ENCODE measurements at places on chromosomes 13 and 19.

GRCh38 chr19:55676383-55676782 lies 1.4 kb downstream of the EPN1 start:
- DNase-seq, result no peak

GRCh38 chr13:19860884-19861655 lies 2.4 kb downstream of the ZMYM5 start:
- no peak for DNase-seq

DNA sequence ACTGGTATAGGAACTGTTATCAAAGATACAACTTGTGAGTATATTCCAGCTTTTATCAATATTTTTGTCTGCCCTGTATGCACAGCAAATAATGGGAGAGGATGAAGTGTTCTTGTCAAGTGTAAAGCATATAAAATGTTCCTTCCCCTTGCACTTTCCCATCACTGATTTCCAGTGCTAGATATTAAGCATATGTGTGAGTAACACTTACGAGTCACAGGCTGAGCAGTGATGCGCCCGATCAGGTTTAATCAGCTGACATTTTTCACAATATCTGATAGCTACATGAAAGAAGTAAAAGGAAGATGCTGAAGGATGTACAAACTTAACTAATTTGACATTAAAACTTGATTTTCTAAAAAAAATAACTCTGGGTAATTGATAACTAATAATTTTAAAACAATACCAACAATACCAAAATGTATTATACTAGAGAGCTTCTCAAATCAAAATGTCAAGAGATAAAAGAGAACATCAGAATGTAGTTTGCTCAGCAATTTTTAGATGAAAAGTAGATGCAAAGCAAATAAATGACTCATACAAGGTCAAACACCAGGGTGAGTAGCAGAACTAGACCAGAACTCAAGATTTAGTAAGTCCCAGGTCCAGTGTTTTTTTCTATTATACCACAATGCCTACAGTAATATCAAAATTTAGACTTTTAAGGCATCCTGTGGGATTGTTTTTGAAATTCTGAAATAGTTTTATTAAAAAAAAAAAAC lies 56.4 kb downstream of the ZDHHC20 start:
- DNase-seq, result no peak

DNA sequence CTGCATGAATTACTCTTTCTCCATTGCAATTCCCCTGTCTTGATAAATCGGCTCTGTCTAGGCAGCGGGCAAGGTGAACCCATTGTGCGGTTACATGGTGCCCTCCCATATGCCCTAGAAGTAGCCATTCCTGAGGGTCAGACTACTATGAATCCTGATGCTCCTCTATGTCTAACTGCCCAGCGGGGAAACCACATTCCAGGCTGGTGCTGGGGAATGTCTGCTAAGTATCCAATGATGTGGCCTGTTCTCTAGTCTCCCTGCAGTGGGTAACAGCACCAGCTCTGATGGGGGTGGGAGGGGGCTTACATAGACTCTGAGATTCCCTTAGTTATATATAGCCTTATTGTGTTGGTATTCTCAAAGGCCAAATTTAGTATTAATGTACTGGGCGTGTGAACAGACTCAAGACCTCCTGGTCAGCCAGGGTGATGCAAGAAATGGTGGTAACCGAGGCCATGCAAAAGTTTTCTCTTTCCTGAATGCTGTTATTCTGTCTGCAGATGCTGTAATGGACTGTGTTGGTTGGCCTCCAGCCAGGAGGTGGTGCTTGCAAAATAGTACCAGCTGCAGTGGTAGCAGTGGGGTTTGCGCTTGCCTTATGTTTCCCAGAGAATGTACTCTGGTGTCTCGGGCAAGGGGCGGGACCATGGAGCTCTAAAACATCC lies 564.8 kb upstream of the SLITRK1 start:
- DNase-seq, result no peak

DNA sequence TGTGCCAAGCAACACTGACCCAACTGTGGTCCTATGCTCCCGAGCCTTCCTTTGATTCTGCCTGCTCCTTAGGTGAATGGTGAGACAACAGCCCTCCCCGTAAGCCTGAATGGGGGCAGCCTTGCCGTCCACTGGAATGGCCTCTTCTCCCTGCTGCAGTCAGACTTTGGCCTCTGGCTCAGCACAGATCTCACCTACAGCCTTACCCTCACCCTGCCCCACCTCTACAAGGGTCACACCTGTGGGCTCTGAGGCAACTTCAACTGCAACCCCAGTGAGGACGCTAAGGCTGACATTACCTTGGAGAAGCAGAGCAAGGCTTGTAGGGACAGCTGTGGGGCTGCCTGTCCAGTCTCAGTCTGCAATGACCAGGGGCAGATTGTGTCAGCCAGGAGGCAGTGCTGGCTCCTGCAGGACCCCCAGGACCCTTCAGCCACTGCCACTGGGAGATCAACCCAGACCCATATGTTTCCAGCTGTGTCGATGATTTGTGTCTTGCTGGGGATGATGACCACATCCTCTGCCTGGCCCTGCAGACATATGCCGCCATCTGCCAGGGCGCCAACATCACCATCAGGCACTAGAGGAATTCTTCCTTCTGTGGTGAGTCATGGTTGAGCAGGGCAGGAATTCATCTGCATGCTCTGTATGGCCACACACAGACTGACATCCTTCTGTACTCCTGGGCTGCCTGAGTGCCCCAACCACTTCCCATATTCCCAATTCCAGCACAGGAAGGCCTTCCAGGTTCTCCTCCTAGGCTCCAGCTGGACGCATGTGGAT lies 27.3 kb upstream of the FXYD3 start:
- no peak for DNase-seq

DNA sequence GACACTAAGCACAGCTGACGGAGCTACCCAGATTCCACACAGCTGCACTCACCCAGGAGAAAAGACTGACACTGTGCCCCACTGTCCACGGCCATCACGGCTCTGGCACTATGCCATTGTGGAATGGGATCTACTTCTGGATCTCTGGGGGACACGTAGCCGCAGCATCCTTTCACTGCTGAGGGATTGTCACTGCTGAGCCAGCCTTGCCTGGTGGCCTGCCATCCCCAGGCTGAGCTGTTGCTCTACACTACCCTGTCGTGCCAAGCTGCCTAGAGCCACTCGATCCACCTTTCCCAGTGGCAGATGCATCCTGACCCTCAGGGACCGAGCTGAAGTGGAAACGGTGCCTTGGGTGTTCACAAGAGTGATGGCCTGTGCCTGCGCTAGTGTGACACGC lies 5.0 kb upstream of the LILRB5 start:
- no peak for DNase-seq

GRCh38 chr19:52237771-52238400 lies 31.5 kb upstream of the ZNF766 start:
- no peak for DNase-seq

DNA sequence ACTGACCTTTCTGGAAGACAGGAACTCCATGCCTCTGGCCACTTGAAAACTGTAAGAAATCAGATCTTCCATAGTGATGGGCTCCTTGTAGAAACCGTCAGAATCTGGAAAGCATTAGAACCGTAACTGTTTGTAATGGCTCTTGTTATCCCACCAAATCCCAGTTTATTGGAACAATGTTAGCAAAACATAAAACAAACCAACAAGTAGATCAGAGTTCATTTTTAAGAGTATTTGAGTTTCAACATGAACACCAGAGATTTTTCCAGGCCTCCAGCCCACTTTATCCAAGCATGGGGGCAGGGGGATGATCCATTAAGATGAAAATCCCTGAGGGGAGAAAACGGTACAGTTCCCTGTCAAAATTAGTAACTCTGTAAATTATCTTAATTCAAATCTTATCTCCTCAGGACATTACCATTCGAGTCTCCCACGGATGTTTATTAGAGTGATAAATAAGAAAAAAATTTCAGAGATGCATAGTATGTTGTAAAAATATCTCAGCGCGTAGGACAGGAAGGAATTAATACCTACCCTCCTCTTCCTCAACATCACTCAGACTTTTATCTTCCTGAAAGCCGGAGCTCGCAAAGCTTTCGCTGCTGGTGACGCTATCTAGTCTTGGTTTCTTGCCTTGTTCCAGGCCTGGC lies 172.5 kb downstream of the FLT1 start:
- no peak for DNase-seq

- no peak for DNase-seq
Observed at GRCh38 chr19:55635334-55635717, 5.5 kb upstream of the ZNF580 start.

DNA sequence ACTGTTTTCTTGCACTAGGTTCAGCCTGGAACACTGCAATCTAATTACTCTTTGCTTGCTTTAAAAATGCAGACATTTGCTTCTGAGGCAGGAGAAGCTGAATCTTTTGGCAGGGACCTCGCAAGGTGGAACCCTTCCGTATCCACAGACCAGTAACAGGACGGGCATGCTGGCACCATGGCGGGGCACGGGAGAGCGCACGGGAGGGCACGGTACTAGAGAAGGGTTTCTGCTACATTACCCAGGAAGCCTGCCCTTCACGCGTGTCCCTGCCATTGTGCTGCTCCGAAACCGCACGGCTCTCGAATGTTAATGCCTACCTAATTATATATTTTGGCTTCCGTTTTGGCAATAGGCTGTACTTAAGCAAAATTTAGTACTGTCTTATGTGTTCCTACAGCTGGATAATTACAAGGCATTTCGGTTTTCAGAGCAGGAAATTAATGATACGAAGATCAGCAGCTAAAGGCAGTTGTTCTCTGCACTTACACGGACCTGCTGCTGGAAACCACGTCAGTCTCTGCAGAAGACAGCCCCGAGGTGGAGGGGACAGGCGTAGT lies 430.4 kb downstream of the IRS2 start:
- no peak for DNase-seq

- no peak for DNase-seq
Observed at GRCh38 chr13:110435331-110435730, 126.2 kb downstream of the RAB20 start.

GRCh38 chr19:50779504-50780457 lies 9.5 kb downstream of the GPR32 start:
- DNase-seq, result no peak

DNA sequence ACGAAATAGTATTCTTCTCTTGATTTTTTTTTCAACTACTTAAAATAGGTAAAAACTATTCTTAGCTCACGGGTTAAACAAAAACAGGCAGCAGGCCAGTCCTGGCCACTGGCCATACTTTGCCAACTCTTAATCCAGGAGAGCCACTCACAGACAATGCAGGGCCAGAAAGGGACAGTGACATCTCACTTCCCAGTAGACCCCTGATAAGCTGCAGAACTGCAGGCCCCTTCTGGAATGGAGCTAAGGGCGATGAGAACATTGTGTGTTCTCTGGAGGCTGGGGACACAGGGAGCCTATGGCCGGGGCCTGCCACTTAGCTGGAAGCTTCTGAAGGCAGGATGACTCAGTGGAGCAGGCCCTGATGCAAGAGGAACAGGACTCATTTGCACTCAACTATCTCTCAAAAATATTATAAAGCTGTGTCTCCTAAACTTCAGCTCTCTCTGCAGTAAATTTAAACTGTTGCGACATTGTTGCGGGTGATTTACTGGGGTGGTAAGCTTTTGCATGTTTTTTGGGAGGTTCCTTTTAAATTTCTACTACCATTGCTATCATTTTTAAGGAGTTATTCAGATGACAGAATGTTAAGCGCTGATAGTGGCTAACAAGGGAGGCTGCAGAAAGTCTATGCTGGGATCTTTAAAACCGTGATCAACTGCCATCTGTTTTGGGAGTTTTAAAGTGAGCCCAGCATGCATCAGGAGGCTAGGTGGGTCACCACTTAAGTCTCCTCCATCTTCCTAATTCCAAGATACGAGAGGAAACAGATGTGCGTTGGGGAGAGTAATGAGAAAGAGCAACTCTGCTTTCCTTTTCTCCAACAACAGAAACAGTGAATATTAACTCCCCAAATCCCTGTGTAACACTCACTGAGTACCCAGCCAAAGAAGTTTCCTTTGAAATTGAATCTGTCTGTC lies 33.2 kb upstream of the KATNAL1 start:
- DNase-seq, result no peak

DNA sequence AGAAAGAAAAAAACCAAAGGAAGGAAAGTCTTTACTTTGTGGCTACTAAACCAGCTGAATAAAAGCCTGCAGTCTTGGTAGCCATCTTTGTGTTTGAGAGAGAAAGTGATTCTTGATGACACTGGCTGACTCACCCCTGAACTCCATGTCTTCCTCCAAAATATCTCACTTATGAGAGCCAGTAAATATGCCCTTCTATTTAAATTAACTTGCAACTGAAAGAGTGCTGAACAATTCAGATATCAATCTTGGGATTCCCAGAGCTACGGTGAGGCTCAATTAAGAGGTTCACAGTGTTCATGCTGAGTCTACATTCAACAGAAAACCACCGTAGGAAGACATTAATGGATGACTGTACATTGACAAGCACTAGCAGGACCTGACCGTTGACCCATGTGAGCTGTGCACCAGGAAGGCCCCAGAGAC lies 57.9 kb downstream of the KCTD12 start:
- no peak for DNase-seq

DNA sequence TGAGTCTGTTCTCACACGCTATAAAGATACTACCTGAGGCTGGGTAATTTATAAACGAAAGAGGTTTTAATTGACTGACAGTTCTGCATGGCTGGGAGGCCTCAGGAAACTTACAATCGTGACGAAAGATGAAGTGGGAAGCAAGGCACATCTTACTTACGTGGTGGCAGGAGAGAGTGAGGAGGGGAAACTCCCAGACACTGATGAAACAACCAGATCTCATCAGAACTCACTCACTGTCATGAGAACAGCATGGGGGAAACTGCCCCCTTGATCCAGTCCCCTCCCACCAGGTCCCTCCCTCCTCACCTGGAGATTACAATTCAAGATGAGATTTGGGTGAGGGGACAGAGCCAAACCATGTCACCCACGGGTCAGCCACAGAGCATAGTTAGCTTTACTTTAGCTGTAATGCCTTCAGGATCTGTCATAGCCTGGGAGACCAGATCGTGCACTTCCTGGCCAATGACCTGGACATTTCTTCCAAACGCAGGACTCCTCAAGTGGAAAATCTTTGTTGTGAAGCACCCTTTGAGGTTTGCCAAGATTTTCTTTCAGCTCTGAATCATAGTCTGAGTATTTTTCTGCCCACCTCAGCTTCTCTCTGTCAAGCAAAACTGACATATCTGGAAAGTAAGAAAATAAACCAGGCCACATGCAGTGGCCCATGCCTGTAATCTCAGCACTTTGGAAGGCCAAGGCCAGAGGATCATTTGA lies 25.2 kb upstream of the HIF3A start:
- no peak for DNase-seq

DNA sequence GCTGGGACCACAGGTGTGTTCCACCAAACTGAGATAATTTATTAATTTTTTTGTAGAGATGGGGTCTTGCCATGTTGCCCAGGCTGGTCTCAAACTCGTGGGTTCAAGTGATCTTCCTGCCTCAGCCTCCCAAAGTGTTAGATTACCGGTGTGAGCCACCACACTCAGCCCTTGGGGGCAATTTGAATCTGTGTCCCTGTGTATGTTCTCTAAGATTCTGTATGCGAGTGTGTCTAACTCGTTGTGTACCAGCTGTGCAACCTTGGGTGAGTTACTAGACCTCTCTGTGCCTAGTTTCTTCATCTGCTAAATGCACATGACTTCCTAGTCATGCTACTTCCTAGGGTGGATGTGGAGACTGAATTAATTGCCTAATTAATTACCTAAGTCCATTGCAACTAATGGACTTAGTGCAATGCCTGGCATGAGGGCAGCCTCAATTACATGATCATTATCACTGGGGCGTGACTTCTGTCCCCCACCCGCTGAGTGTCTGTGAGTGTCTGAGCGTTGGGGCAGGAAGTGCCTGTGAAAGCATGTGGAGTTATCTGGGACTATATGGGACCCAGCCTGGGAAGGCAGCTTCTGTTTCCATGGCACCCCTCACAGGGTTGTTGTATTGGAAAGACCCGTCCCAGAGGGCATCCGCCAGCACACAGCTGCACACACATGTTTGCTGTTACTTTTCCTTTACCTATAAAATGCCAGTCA lies 1.8 kb upstream of the NCCRP1 start:
- DNase-seq, result no peak

GRCh38 chr13:50220938-50221337 lies 205.7 kb downstream of the KCNRG start:
- DNase-seq, result no peak
